ENCODE measurements at places on chromosomes 11 and 22.

- DNase-seq, result peak; percentile 74
These were observed at the start of gene TIMP3 for GRCh38 chr22:32801537-32802236. Gene TIMP3, plus strand, starts transcription at chr22:32801705. Its CDS starts 297 bp downstream, at chr22:32802002.

DNA sequence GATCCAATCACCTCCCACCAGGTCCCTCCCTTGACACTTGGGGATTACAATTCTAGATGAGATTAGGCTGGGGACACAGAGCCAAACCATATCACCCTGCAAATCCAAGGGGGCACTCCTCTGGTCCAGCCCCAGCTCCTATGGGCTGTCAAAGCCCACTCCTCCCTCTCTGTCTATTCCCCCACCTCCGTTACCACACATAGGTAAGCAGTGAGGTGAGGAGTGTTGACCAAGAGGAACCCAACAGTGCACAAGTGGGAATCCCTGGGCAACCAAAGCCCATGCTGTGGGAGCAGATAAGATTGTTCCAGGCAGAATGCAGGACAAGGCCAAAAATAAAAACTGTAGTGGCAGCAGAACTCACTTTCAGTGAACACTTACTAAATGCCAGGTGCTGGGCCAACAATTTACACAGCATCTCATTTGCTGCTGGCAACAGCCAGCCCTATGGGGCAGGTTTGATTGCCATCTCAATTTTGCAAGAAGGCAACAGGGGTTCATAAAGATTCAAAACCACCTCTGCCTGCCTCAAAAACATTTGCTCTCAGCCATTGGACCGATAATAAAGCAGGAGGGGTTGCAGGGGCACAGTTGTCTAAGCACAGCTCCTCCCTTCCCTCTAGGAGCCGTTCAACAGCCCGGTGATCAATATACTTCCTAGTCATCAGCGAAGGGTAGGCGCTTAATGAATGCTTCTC, 8.9 kb downstream of the SDF2L1 start:
- no peak for DNase-seq

DNA sequence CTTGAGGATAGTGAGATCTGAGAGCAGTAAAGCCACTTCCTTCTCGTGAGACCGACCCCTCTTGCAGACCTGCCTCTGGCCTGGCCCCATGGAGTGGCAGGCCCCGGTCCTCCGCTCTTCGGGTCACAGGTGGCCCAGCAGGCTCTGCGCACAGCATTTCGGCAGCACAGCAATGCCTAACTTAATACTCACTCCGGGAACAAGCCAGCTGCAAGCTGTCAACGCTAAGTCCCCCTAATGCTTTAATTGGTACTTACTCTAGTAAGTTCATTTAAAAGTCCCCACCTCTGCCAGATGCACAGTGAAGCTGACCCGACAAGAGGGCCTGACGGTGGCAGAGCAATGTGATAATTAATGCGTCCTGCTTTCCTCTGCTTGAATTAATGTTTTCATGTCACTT, 349.3 kb upstream of the B3GAT1 start:
- no peak for DNase-seq

- no peak for DNase-seq
These were observed 38.2 kb upstream of the OR5AK2 start for GRCh38 chr11:56950510-56950909.
